ENCODE measurements at places on chromosomes 7 and 10. TPM values are rescaled to one million over a fixed set of nuclear protein-coding genes. Genes with fewer than 3 reads are reported as not detected.

GRCh38 chr7:765383-765782 is 38.3 kb upstream of the PRKAR1B start:
- no peak for DNase-seq
- no peaks in the 10 kb centered on the region for H3K4me1 ChIP-seq
- H3K36me3 ChIP-seq: peaks cover 31% of the 10 kb centered on the region
- H3K27me3 ChIP-seq: no peaks in the 10 kb centered on the region
- no peak overlapping the region for H3K4me3 ChIP-seq

DNA sequence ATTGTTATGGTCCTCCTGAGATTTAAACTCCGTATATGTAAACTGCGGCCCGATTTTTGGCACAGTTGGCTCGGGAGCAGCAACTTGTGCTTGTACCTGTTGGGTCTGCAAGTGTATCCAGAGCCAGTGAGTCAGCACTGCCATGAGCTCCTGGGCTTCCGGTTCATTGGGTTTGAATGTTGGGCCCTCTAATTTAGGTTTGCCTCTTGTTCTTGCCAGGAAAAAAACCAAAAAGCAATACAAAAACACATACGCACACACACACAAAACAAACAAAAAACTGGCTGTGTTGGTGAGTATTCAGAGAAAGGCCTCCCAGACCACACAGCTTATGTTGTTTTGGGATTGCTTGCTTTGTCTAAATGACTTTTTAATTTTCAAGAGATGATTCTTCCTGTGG is 26.3 kb downstream of the SND1 start:
- H3K4me3 ChIP-seq: no peak overlapping the region
- no peak for DNase-seq
- H3K36me3 ChIP-seq: no peaks in the 10 kb centered on the region
- no peaks in the 10 kb centered on the region for H3K27me3 ChIP-seq

DNA sequence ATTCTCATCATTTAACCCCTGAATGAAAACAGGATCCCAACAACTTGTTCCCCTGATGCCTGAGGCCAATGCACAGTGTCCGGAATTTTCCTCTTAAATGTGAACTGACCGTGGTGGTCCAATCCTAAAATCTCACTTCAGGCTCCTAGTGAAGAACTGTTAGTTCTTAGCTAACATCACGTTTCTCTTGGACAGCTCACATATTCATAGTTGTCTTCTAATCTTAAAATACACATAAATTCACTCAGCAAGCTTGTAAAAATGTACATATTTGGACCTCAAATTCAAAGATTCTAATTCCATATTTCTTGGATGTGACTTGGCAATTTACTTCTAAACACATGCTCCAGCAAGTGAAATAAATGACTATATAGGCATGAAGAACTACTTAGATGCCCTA is 297.2 kb downstream of the PCDH15 start:
- H3K4me3 ChIP-seq: no peak overlapping the region
- H3K27ac ChIP-seq: no peak overlapping the region
- no peaks in the 10 kb centered on the region for H3K27me3 ChIP-seq
- H3K36me3 ChIP-seq: no peaks in the 10 kb centered on the region

GRCh38 chr10:51583976-51584375 is 115.4 kb downstream of the CSTF2T start:
- H3K27me3 ChIP-seq: no peaks in the 10 kb centered on the region
- H3K4me1 ChIP-seq: peaks cover 13% of the 10 kb centered on the region
- H3K4me3 ChIP-seq: no peak overlapping the region
- no peak overlapping the region for H3K27ac ChIP-seq
- no peaks in the 10 kb centered on the region for H3K36me3 ChIP-seq
- no peak for DNase-seq

DNA sequence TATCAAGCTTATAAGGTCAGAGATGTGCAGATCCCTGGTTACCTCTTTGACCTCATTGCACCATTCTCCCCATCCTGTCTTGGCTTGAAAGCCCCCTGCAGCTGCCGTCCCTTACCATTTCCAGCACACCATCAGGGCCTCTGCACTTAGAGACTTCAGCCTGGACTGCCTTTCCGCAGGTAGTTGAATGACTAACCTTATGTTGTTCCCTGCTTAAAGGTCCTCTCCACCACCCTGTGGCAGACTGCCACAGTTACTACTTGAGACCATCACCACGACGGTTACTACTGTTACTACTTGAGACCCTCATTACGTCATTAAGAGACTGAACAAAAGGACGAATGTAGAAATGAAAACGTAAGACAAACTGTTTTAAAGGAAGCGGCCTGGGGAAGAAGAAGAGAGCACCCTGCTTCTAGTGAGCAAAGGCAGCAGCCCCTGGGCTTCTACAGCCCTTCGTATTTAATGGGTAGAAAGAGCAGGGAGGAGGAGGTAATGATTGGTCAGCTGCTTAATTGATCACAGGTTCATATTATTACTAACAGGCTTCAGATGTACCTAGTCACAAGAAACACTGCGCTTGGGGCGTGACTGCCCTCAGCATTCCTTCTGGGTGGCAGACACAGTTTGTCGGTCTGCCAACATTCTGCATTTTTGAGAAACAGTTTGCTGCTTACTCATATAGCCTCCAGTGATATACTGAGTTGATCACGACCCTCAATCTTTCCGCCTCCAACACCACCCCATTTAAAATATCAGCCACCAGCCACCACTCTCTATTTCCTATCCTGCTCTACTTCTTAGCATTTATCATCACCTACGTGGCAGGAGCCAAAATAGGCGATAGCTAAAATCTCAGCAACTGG is 74.1 kb upstream of the PARD3 start:
- H3K36me3 ChIP-seq: no peaks in the 10 kb centered on the region
- DNase-seq: no peak
- H3K4me1 ChIP-seq: no peaks in the 10 kb centered on the region
- no peaks in the 10 kb centered on the region for H3K27me3 ChIP-seq
- H3K27ac ChIP-seq: no peak overlapping the region

ANXA8L1 gene
- not detected for total RNA-seq

HECW1 gene
- 2.3 TPM for total RNA-seq
